ENCODE measurements at places on chromosomes 13 and 19.

- DNase-seq, result no peak
Observed at GRCh38 chr13:43307921-43308433, 284.6 kb downstream of the DNAJC15 start.

DNA sequence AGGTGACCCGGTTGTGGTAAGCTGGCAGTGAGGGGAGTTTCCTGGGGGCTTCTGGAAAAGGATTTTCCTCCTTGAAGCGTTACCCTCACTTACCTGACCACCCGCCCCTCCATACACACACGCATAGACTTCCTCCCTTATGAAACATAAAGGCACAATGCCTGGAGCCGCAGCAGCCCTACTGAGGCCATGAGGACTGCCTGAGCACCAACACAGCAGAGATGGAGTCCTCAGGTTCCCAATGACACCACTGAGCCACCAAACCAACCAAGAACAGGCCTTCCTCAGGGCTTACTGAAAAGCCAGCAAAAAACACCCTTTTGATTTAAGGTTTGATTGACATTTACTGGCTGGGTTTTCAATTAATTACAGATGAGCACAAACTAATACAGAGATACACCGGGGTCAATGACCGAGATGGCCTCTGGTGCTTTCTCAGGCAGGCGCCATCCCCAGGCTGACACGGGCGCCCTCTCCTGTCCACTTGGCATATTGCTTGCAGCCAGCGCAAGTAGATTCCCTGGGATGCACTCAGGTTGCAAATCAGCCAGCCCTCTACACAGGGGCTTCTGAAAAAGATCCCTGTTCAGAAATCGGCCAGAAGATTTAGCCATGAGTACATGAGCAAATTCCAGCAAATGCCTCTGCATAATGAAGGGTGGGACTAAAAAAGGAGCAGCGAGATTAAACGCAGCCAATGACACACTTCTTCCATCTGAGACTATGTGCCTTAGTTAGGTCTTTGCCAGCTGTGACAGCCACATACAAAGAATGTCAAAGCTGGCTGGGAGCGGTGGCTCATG is 14.8 kb downstream of the OPA3 start:
- DNase-seq, result peak; percentile 37

- DNase-seq, result no peak
Observed at GRCh38 chr19:42068756-42069571, 1.0 kb downstream of the GRIK5 start.

GRCh38 chr13:25171170-25171516 is 945 bp downstream of the AMER2 start:
- no peak for DNase-seq

- DNase-seq, result no peak
Observed at GRCh38 chr13:71886880-71887279, 19.9 kb upstream of the DACH1 start.

DNA sequence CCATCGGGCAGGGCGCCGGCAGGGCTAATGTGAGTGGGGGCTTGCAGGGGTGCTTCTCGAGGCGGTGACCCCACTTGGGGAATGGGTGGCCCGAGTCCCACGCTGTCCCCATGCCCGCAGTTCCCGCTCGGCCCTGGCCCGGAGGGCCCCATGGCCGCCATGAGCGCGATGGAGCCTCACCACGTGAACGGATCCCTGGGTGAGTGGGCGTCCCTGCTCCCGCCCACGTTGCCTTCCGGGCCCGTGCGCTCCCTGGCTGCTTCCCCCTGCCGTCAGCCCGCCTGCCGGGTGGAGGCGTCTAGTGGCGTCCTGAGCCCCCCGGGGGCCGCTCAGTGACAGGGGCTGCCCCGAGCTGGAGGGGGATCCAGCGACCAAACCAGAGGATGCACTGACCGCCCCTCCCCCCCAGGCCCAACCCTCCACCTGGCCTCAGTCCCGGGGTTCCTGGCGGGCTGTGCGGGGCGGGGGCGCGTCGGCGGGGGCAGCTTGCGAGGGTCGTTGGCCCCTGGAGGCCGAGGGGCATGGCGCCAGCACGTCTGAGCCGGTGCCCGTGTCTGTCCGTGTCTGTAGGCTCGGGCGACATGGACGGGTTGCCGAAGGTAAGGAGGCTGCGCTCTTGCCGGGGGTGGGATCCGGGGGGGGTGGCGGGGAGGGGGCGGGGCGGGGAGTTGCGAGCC is 4.8 kb downstream of the ISYNA1 start:
- DNase-seq, result peak; percentile 42

DNA sequence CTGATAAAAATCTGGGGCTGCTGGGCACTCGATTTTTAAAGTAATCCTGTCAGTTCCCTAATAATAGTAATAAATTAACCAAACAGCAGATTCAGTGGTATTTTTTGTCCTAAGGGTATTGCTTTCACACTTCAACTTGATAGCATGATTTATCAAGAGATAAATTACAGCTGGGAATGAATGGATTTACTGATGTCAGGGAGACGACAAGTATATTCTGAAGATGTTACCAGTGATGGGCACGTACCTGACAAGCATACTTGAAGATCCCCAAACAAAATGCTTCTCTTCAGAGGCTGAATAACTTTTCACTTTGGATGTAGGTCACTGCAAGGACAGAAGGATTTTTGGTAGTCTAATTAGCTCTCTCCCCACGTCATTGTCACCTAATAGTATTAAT is 82.0 kb downstream of the OLFM4 start:
- no peak for DNase-seq

- no peak for DNase-seq
Observed at GRCh38 chr19:4923276-4923747, 14.0 kb downstream of the UHRF1 start.

DNA sequence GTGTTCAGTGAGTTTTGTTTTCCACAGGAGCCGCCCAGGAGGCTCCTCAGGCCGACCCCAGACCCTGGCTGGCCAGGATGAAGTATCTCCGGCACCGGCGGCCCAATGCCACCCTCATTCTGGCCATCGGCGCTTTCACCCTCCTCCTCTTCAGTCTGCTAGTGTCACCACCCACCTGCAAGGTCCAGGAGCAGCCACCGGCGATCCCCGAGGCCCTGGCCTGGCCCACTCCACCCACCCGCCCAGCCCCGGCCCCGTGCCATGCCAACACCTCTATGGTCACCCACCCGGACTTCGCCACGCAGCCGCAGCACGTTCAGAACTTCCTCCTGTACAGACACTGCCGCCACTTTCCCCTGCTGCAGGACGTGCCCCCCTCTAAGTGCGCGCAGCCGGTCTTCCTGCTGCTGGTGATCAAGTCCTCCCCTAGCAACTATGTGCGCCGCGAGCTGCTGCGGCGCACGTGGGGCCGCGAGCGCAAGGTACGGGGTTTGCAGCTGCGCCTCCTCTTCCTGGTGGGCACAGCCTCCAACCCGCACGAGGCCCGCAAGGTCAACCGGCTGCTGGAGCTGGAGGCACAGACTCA is 12.9 kb downstream of the B3GNT3 start:
- DNase-seq, result no peak

DNA sequence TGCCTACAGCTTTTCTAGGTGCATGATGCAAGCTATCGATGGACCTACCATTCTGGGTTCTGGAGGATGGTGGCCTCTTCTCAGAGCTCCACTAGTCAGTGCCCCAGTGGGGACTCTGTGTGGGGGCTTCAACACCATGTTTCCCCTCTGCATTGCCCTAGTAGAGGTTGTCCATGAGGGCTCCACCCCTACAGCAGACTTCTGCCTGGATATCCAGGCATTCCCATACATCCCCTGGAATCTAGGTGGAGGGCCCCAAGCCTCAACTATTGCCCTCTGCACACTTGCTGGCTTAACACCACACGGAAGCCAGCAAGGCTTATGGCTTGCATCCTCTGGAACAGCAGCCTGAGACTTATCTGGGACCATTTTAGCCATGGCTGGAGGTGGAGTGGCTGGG is 1299.9 kb upstream of the MIR17HG start:
- DNase-seq, result no peak

- DNase-seq, result no peak
Observed at GRCh38 chr13:40460116-40460515, 206.3 kb downstream of the FOXO1 start.

GRCh38 chr13:106918557-106918860 is 350.6 kb upstream of the ARGLU1 start:
- DNase-seq, result no peak

DNA sequence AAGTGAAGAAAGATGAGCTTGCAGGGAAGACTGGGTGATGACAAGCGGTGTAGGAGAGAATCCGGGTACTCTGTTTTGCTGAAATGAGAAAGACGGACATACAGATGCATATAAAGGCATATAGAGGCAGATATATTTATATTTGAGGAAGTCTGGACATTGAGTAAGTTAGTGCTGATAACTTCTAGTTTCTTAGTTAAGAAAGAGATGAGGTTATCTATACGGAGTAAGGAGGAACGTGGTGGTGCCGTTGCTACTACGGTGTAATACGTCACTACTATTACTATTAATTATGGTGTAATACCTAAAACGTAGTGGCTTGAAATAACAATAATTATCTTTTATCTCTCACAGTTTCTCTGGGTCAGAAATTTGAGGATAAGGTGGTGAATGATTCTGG is 9.8 kb upstream of the CPB2 start:
- no peak for DNase-seq

- DNase-seq, result no peak
Observed at GRCh38 chr13:50712456-50712855, 131.0 kb downstream of the DLEU7 start.

GRCh38 chr19:42401365-42402303 is 11.5 kb upstream of the CNFN start:
- DNase-seq, result peak; percentile 79

GRCh38 chr13:59885076-59885475 is 278.7 kb downstream of the DIAPH3 start:
- DNase-seq, result no peak

DNA sequence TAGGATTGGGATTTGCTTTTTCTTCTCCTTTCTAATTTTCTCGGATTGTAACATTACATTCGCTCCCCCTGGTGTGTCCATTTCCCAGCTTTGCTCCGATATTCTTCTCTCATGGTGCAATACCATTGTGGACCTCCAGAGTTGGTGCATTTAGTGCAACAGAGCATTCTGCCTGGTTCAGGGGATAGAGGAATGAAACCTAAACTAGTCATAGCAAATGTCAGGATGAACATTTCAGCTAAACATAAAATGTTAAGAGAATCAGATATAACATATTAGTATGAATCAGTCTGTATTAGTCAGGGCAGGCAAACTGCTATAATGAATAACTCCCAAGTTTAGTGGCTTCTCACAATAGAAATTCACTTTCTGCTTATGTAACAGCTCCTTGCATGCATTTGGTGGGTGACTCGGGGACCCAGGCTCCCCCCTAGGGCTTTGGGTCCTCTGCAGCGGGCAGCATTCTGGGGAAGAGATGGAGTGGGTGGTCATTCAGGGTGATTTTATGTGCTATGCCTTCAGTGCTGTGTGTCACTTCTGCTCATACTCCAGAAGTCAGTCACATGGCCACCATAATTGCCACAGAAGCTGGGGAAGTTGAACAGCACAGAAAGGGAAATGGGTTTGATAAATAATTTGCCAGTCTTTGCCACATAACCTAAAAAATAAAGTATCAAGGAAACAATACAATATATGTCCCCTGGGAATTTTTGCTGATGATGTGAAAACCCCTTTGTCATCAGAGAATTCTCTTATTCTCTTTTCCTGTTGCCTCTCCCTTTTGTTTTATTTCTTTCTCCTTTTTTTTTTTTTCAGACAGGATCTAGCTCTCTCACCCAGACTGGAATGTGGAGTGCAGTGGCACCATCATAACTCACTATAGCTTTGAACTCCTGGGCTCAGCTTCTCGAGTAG is 111.0 kb downstream of the HSPH1 start:
- no peak for DNase-seq

- DNase-seq, result no peak
Observed at GRCh38 chr13:108985166-108985565, 355.8 kb downstream of the MYO16 start.

GRCh38 chr13:37495046-37495445 is 103.5 kb downstream of the POSTN start:
- no peak for DNase-seq

DNA sequence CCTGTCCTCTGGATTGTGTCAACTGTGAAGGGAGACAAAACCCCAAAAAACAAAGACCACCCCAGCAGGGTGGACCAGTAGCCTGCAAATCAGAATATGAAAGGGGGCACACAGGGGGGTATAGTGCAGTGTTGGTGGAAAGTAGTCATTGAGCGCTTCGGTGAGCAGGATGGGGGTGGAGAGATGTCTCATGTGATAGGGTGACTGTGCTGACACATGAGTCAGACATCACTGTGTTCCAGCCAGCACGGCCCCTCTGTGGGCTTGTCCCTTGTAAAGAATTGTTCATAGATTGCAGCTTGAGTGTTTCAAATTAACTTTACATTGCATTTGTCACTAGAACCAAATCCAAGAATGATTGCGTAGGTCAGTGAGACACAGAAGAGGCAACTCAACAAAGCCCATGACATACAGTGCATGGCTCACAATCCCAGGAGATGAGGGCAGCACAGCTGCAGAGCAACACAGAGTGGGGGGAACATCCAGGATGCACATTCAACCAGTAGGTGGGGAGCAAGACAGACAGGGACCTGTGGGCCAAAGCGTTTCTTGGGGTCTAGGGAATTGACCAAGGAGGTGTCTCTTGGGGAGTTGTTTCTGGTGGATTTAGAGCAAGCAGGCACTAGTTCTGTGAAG is 7.5 kb downstream of the ZNF440 start:
- no peak for DNase-seq

GRCh38 chr13:98299966-98300350 is 122.9 kb upstream of the RNF113B start:
- no peak for DNase-seq

DNA sequence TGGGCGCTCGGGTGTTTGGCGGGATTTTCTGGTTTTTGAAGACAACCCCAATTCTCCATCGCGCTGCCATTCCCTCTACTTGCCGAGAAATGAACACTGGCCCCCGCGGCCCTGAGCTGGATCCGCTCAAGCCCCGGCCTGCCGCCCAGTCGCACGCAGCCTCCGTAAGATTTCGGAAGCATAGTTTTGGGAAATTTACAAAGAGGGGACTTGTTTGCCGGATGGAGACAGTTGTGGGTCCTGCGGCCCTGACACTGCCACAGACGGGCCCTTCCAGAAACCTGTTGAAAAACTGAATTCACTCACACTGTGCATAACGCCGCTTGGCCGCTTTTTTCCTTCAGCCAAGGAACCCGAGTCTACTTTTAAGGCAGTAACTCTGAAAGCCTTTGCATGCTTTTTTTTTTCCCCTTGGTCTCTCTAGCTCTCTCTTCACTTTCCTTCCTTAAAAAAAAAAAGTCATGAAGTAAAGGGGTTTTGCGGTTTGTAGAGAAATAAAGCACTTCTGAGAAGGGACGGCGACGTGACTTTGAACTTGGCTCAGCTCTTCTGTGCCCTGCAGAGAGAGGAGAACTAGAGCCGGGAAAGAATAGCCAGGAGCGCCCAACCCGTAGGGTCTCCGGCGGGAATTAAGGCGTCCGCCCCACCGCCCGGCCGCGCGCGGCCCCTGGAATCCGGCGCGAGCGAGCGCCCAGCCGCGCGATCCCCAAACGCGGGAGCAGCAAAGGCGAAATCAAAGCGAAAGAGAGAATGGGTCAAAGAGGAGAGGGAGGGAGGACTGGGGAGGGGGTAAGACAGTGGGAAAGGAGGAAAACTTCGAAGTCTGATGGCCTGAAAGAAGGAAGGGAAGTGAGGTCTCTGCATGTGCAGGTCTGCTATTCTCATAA is 3.4 kb upstream of the ZIC2 start:
- peak; percentile 13 for DNase-seq

GRCh38 chr19:49677901-49678674 is 1.0 kb downstream of the PRMT1 start:
- peak; percentile 81 for DNase-seq

Measured in CD4-positive, alpha-beta memory T cell (primary cell).